Esophagus muscularis mucosa (tissue), 4 donors: ENCODE measurements at places on chromosomes 6 and 20. TPM values are rescaled to one million over a fixed set of nuclear protein-coding genes. Genes with fewer than 3 reads are reported as not detected.
A peak's percentile ranks its signal among the peaks of the same experiment; 100 is the strongest.

GRCh38 chr6:38154731-38155130 is 335.2 kb downstream of the ZFAND3 start:
- H3K4me1 ChIP-seq = no peaks in the 10 kb centered on the region
- no peak for DNase-seq
- H3K27ac ChIP-seq = no peak overlapping the region

- no peak overlapping the region for H3K4me3 ChIP-seq
- no peak for DNase-seq
- H3K36me3 ChIP-seq = no peaks in the 10 kb centered on the region
- no peaks in the 10 kb centered on the region for H3K27me3 ChIP-seq
- H3K4me1 ChIP-seq = peaks cover 20% of the 10 kb centered on the region
- peak overlapping the region; percentile 52 for H3K27ac ChIP-seq
Observed at GRCh38 chr20:19275038-19275629, 62.7 kb downstream of the SLC24A3 start.

DNA sequence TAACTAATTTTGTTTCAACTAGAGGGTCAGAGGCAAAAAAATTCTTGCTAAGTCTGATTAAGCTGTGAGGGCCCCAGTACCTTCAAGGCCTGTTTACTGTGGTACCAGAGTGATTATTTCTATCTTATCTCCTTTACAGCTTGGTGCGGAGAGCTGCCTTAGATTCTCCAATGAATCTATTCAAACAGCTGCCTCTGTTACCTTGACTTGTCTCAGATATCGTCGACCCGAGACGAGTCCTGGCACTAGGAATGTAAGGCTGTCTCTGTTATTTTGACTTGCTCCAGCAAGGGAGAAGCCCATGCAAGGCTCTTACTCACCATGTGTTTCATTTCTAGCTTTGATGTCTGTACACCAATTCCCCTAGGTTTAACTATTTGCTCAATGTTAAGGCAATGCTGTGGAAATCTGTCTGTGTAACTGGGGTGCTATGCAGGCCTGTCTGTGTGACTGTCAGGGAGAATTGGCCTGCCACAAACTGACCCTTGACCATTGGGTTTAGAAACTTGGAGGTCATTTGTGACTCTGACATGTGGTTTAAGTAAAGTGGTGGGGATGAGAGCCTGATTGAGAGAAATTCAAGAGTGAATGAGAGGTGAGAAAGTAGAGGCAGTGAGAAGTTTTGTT is 10.4 kb upstream of the FKBPL start:
- H3K27me3 ChIP-seq = no peaks in the 10 kb centered on the region
- no peak for DNase-seq
- no peaks in the 10 kb centered on the region for H3K4me1 ChIP-seq

DNA sequence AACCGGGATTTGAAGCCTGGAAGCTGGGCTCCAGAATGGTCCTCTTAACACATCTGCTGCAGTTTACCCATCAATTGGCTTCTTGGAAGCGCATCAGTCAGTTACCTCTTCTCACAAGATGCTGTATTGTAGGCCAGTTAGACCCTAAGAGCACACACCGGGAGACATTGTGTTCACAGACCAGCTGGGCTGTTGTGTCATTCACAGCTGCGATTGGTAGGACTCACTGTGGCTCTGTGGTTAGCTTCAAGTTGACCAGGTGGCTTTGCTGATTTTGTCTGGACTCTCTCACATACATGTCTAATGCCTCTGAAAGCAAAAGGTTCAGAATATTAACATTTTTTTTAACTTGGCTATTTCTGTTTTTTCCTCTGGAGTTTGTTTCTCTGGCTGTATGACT is 64.8 kb downstream of the SNX9 start:
- no peak overlapping the region for H3K4me3 ChIP-seq
- no peaks in the 10 kb centered on the region for H3K27me3 ChIP-seq
- no peaks in the 10 kb centered on the region for H3K4me1 ChIP-seq
- DNase-seq = no peak
- H3K36me3 ChIP-seq = peaks cover 45% of the 10 kb centered on the region

DNA sequence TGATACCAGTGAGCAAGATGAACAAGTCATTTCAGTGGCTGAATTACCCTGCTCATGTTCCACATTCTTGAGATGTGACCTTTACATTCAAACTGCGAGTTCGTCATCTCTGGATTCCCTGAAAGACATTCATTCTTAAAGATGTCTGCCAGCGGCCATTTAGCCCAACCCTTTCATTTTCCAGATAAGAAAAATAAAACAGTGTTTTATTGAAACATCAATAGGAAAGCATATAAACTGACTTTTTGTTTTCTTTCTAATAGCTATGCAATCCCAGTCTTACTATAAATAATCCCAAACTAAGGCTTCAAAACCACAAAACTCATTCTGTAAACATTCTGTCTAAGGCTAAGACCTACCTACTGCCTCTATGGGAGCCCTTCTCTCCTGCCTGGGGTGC is 134.0 kb downstream of the SAMD5 start:
- H3K27me3 ChIP-seq = no peaks in the 10 kb centered on the region
- no peak for DNase-seq
- H3K4me3 ChIP-seq = no peak overlapping the region
- no peaks in the 10 kb centered on the region for H3K36me3 ChIP-seq

DNA sequence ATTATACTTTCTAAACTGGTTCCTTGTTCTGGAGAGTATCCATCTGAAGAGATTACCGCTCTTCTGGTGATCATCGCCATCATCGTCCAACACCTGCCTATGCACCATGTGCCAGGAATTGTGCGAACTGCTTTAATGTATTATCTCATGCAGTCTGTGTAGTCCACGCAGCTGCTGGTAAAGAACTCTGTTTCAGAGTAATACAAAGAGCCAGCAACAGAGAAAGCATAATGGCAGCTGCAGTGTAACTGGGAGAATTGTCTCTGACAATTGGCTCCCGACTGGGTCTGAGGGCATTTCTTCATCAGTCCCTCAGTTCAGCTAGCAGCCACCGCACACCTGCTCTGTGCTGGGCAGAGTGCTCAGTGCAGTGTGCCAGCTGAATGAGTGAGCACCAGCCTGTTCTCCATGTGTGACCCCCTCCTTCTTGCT is 383.4 kb downstream of the GRIK2 start:
- no peak for DNase-seq
- no peak overlapping the region for H3K4me3 ChIP-seq
- no peaks in the 10 kb centered on the region for H3K4me1 ChIP-seq
- H3K27me3 ChIP-seq = no peaks in the 10 kb centered on the region

The CSE1L gene
- total RNA-seq = 41.3 TPM

- no peak overlapping the region for H3K27ac ChIP-seq
- no peak for DNase-seq
- peaks cover 6% of the 10 kb centered on the region for H3K27me3 ChIP-seq
Observed at GRCh38 chr6:122859676-122860075, 70.6 kb downstream of the SMPDL3A start.

The TP53TG5 gene
- 2.1 TPM for total RNA-seq

DNA sequence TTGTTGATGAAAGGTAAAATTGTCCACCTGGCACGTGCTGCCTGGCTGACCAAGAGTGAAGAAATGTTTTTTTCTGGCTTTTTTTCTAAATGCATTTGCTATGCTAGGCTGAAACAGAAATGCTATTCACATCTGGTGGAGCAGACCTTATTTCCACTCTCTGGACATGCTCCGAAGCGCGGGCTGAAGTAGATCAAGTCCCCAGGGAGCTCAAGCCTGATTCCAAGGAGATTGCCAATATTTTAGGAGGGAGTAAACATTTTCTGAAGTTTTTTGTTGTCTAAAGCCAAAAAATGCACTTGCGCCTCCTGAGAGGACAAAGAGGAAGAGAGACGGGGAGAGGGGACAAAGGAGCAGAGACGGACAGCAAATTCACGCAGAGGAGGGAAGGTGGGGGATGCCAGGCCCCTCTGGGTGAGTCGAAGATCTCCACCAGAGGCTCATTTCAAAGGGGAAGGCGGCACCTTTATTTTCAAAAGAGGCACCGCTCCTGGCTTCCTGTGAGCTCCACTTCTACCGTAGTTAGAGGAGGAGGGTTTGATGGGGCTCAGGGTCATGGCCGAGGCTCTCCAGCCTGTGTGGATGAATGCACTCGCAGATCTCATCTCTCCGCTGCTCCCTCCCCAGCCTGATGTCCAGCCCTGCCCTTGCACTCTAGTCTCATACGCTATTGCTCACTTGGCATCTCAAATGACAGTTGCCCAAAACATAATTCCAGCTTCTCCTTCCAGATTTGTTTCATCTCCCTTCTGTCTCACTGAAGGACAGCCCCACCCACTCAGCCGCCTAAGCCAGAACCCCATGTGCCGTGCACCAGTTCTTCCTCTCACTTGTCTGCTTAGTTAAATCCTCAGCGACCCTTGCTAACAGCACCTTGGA is 23.1 kb upstream of the SMOC2 start:
- peak overlapping the region; percentile 40 for H3K27ac ChIP-seq
- no peaks in the 10 kb centered on the region for H3K36me3 ChIP-seq
- DNase-seq = no peak
- H3K27me3 ChIP-seq = no peaks in the 10 kb centered on the region
- no peaks in the 10 kb centered on the region for H3K4me1 ChIP-seq
- no peak overlapping the region for H3K4me3 ChIP-seq

DNA sequence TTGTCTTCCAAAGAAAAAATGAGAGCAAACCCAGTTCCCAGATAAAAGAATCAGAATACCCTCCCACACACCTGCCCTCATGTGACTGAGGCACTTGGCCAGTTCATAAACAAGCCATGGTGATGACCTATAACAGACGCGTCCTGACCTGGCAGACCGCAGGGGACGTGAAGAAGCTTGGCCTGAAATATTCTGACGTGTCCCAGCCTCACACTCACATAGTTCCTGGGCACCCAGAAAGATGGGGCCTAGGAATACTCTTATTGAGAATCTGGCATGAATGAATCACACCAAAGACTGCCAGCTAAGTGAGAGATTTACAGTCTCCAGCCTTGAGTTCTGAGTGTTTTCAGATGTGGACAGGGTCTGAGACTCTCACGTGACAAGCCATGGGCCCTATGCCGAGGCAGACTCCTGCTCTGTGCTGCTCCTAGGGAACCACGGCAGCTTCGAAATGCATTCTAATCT is 17.2 kb upstream of the MAP3K4 start:
- H3K4me3 ChIP-seq = no peak overlapping the region
- H3K36me3 ChIP-seq = no peaks in the 10 kb centered on the region
- peak overlapping the region; percentile 51 for H3K27ac ChIP-seq
- H3K27me3 ChIP-seq = no peaks in the 10 kb centered on the region

The EYA4 gene
- 2.9 TPM for total RNA-seq

The C20orf144 gene
- total RNA-seq = not detected

The VWA7 gene
- 0.45 TPM for total RNA-seq

DNA sequence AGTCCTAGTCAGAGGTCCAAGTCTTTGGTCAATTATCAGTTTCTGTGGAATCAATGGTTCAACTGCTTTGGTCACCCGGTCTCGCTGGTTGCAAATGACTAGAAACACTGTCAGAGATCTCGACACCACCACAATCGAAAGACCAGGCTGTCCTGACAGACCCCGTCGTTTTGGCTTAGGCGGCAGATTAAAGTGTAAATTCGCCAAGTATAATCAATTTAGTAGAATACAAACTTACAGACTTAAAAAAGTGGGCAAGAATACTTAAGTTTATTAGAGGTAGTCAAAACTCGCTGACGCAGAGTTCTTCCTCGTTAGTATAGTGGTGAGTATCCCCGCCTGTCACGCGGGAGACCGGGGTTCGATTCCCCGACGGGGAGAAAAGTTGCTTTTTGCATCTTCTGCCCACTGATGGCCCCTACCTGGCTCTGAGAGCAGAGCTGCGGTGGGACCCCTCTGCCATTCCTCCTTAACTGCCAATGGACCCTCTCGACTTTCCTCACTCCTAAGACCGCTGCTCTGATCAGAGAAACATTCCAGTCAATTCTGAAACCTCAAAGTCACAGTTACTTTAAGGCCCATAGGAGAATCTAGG is 30.6 kb upstream of the ZNF184 start:
- H3K36me3 ChIP-seq = no peaks in the 10 kb centered on the region
- peaks cover 11% of the 10 kb centered on the region for H3K27me3 ChIP-seq
- H3K4me1 ChIP-seq = peaks cover 13% of the 10 kb centered on the region
- no peak overlapping the region for H3K27ac ChIP-seq
- DNase-seq = no peak

GRCh38 chr20:22414305-22414742 is 170.0 kb downstream of the FOXA2 start:
- no peaks in the 10 kb centered on the region for H3K36me3 ChIP-seq
- H3K27ac ChIP-seq = no peak overlapping the region
- no peak overlapping the region for H3K4me3 ChIP-seq
- no peaks in the 10 kb centered on the region for H3K4me1 ChIP-seq
- no peaks in the 10 kb centered on the region for H3K27me3 ChIP-seq

DNA sequence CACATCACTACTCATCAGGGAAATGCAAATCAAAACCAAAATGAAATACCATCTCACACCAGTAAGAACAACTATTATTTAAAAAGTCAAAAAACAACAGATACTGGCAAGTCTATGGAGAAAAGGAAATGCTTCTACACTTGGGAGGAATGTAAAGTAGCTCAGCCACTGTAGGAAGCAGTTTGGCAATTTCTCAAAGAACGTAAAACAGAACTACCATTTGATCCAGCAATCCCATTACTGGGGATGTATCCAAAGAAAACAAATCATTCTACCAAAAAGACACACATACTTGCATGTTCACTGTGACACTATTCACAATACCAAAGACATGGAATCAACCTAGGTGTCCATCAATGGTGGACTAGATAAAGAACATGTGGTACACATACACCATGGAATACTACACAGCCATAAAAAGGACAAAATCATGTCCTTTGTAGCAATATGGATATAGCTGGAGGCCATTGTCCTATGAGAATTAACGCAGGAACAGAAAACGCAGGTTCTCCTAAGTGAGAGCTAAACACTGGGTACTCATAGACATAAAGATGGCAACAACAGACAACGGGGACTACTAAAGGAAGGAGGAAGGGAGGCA is 260.4 kb downstream of the RNGTT start:
- DNase-seq = no peak
- H3K27me3 ChIP-seq = no peaks in the 10 kb centered on the region
- no peaks in the 10 kb centered on the region for H3K36me3 ChIP-seq

DNA sequence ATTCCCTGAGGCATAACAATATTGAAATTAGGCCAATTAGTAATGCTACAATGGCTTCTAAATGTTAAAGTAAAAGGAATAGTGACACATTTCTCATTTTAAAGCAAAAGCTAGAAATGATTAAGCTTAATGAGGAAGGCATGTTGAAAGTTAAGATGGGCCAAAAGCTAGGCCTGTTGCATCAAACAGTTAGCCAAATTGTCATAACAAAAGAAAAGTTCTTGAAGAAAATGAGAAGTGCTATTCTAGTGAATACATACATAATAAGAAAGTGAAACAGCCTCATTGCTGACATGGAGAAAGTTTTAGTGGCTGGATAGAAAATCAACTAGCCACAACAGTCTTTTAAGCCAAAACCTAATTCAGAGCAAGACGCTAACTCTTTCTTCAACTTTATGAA is 12.9 kb downstream of the OR2A4 start:
- DNase-seq = no peak
- H3K4me3 ChIP-seq = no peak overlapping the region
- no peaks in the 10 kb centered on the region for H3K4me1 ChIP-seq
- no peak overlapping the region for H3K27ac ChIP-seq
